ENCODE measurements at places on chromosomes 16 and 17.

- DNase-seq = no peak
These were observed 567 bp downstream of the OSBPL7 start for GRCh38 chr17:47821031-47821423.

GRCh38 chr16:529012-529575, 1.6 kb downstream of the CAPN15 start:
- DNase-seq = peak; percentile 48

DNA sequence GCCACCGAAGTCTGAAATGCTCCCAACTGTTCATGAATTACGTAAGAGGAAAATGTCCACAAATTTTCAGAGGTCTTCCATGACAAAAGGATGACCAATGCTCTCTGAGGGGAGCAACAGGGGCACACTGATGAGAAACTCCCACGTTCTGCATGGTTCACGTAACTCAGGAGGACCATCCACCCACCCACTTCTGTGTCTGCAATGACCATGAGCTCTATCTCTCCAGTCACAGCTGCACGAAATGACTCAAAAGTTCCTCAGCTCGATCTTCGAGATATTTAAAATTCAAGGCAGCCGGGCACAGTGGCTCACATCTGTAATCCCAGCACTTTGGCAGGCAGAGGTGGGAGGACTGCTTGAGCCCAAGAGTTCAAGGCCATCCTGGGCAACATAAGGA, 15.8 kb downstream of the WDR45B start:
- no peak for DNase-seq

- no peak for DNase-seq
These were observed 11.9 kb downstream of the ANKFN1 start for GRCh38 chr17:56165072-56165641.

GRCh38 chr17:74199306-74200092, 4.0 kb upstream of the RPL38 start:
- peak; percentile 31 for DNase-seq

GRCh38 chr16:61148930-61149329, 887.3 kb downstream of the CDH8 start:
- no peak for DNase-seq

DNA sequence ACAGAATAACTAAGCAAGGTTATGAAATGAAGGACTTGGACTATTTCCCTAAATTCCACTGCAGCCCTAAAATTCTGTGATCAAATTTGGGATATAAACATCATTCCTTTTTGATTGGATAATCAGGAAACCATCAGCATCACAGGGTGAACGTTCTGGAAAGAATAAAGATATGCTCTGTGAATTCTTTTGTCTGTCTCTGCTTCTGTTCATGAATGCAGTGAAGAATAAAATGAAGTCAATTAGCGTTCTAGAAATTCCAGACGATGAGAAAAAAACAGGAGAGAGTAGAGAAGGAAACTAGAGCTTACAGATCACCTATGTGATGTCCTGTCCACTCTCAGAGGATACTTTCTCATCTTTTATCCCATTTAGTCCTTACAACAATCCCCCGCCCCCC, 295.1 kb upstream of the SOX9 start:
- no peak for DNase-seq

GRCh38 chr16:87076950-87077749, 240.0 kb downstream of the C16orf95 start:
- DNase-seq = peak; percentile 62

- DNase-seq = no peak
These were observed 18.7 kb downstream of the KRT9 start for GRCh38 chr17:41553176-41553575.

GRCh38 chr16:82368041-82368440, 198.0 kb upstream of the MPHOSPH6 start:
- DNase-seq = no peak

GRCh38 chr16:72812672-72813071, 235.3 kb downstream of the ZFHX3 start:
- no peak for DNase-seq

- no peak for DNase-seq
These were observed 42.8 kb downstream of the ADCY7 start for GRCh38 chr16:50309156-50309526.

- DNase-seq = no peak
These were observed 540 bp upstream of the RPL38 start for GRCh38 chr17:74202938-74203337.

DNA sequence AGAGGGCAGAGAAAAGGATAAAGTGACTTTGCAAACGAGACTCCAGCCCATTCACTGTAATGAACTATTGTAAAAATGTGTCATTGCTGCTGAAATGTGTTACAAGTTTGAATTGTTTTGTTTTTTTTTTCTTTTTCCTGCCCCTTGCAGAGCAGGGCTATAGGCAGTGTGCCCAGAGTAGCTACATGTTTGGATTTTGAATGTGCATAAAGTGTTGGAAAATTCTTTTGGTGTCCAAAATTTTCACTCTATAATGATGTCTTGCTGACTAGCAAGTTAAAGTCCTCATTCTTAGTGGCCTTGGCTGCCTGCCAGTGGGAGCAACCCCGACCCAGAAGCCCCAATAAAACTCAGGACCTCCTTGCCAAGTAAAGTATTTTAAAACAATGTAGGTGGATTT, 66.5 kb downstream of the IGF2BP1 start:
- no peak for DNase-seq

- DNase-seq = no peak
These were observed 5.9 kb downstream of the COQ7 start for GRCh38 chr16:19073344-19073743.
